ENCODE measurements at places on chromosomes 11 and 22.

DNA sequence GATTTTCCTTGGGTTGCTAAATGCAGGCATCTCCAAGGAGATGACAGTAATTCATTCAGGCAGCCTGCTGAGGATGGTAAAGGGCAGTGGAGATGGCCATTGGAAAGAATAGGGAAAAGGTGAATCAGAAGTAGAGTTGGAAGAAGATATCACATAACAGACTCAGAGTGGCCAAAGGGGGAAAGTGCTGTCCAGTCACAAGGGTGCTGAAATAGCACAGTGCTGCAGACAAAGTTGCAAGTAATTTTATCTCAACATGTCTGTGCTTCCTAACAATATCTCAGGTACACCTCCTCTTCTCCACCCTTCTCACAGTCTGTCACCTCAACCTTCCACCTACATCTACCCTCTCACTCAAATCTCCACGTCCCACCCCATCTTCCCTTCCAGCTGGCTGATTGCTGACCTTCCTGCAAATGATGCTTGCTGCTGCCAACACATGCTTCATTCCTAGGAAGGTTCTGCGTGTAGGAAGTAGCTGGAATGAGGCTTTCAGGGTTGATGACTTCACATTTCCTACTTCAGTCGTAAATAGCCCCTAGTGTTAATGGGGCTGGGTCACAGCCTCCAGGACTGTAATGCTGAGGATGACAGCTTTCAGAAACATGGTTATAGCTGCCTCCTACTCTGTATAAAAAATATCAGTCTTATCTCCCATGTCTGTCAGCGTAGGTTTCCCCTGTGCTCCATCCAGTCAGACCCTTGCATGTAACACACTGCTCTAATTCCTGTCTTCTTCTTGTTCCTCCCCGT, 123.9 kb downstream of the CTNND1 start:
- DNase-seq = no peak

- DNase-seq = no peak
These were observed 103.2 kb downstream of the C11orf65 start for GRCh38 chr11:108364159-108364558.

GRCh38 chr22:36492109-36492508, 10.7 kb upstream of the TXN2 start:
- peak; percentile 16 for DNase-seq

GRCh38 chr22:27851974-27852746, 50.6 kb upstream of the MN1 start:
- no peak for DNase-seq

DNA sequence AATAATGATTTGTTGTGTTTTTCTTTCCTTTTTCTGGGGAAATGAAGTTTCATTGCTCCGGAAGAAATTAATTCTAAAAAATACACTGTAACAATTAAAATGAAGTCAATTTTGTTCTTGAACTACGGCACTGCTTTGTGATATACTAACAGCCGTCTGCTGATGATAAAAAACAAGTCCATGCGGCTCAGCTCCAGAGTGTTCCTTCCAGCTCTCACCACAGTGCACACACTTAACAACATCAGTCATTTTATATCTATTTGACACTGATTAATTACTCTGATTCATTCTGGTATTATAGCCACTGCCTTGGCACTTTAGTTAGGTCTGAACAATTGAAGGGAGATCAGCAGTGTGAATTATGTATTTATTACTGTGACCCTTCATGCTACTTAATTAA, 97.4 kb upstream of the SLC6A5 start:
- DNase-seq = no peak

DNA sequence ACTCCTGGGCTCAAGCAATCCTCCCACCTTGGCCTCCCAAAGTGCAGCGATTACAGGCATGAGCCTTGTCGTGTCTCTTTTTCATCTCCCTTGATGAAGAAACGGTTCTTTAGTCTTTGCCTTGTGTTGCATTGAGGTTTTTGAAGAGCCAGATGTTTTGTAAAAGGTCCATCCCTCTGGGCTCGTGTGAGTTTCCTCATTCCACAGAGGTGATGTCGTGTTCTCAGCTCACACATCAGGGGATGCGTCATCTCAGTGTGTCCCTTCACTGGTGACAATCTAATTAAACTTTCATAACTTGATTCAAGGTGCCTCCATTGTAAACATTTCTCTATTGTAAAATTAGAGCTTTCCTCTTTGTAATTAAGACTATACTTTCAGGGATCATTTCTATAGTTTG, 29.7 kb upstream of the TEF start:
- no peak for DNase-seq

DNA sequence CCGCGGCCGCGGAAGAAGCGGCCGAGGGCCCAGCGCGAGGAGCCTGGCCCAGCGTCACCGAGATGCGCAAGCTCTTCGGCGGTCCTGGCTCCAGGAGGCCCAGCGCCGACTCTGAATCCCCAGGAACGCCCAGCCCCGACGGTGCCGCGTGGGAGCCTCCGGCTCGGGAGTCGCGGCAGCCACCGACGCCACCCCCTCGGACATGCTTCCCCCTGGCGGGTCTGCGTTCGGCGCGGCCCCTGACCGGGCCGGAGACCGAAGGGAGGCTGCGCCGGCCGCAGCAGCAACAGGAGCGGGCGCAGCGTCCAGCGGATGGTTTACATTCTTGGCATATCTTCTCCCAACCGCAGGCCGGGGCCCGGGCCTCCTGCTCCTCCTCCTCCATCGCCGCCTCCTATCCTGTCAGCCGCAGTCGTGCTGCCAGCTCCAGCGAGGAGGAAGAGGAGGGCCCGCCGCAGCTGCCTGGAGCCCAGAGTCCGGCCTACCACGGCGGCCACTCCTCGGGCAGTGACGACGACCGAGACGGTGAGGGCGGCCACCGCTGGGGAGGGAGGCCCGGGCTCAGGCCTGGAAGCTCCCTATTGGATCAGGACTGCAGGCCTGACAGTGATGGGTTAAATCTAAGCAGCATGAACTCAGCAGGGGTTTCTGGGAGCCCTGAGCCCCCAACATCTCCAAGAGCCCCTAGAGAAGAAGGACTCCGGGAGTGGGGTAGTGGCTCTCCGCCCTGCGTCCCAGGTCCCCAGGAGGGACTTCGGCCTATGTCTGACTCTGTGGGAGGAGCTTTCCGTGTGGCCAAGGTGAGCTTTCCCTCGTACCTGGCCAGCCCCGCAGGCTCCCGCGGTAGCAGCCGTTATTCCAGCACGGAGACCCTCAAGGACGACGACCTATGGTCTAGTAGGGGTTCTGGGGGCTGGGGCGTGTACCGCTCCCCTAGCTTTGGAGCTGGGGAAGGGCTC, 1.2 kb downstream of the ARHGEF17 start:
- no peak for DNase-seq

GRCh38 chr22:25892678-25893077, 150.7 kb downstream of the MYO18B start:
- no peak for DNase-seq

GRCh38 chr11:2928605-2929530, at the start of gene PHLDA2:
Gene PHLDA2 (minus strand): TSS chr11:2929420. CDS start chr11:2929364, 56 bp downstream.
- DNase-seq = no peak

GRCh38 chr11:123451183-123451781, 21.2 kb downstream of the GRAMD1B start:
- no peak for DNase-seq

DNA sequence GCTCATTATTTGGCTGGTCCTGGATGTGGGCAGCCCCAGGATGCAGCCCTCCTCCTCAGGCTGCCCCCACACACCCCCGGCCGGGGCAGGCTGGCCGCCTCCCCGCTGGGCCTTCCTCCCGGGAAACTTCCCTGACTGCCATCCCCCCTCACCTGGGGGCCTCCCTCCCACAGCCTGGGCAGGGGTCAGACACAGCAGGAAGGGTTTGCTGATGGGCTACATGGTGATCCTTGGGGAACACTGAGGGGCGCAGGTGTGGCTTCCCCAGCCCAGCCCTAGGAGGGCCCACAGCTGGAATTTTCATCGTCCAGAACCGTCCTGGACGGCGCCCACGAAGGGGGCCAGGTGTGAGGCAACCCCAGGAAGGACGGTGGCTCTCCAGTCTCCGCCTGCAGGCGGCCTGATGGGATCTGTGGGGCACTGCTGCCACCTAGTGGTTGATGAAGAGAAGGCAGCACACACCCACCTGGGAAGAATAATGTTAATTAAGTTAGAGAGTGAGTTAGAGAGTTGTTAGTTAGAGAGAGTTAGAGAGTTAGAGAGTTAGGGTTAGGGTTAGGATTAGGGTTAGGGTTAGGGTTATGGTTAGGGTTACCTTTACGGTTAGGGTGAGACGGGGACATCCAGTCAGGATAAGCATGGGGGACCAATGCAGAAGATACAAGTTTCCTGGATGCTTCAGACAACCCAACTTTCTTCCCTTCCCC, 75.9 kb upstream of the PRR5 start:
- peak; percentile 66 for DNase-seq

GRCh38 chr11:5339771-5340322, 3.5 kb downstream of the OR51B5 start:
- DNase-seq = no peak

- DNase-seq = peak; percentile 10
These were observed 23.5 kb downstream of the SPATA19 start for GRCh38 chr11:133821776-133822175.

GRCh38 chr22:46848197-46848596, 85.7 kb downstream of the TBC1D22A start:
- DNase-seq = no peak

DNA sequence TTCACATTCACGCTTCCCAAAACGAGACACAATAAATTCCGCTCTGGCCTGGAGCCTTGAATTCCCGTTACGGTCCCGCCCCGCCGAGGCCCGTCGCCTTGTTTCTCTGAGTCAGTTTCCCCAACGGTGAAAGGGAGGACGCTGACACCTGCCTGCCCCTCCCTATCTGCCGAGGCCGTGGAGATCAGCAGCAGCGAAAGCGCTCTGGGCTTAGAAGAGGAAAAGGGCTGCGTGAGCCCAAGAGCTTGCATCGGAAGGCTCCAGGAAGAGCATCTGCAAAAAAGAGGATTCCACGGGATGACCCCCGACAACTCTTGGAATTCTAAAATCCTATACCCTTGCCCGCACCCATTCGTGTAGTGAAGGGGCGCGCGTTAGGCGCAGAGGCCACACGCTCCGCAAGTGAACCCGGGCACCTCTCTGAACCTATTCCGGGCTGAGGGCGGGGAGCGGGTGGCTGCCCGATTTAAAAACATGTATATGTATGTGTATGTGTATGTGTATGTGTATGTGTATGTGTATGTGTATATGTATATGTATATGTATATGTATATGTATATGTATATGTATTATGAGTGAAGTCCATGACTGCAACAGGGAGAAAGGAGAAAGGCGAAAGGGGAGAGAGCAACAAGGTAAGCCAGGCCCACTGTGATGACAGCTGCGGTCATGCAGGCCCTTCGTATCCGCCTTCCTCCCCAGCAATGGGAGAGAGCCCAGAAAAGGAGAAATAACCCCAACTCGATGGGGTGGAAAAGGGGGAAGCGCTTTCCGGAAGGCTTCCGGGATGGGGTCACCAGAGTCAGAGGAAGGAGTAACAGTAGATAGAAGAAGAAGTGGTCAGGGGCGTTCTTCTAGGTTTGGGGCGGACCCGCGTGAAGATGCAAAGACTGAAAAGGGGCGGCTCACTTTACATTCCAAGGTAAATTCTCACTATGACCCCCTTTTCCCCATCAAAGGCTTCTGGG, 948 bp upstream of the MRTFA start:
- DNase-seq = no peak

GRCh38 chr11:67998150-67999045, 5.5 kb downstream of the UNC93B1 start:
- DNase-seq = no peak

GRCh38 chr22:45225732-45226502, 14.8 kb downstream of the KIAA0930 start:
- no peak for DNase-seq

- no peak for DNase-seq
These were observed 15.1 kb downstream of the APOL1 start for GRCh38 chr22:36267896-36268485.

DNA sequence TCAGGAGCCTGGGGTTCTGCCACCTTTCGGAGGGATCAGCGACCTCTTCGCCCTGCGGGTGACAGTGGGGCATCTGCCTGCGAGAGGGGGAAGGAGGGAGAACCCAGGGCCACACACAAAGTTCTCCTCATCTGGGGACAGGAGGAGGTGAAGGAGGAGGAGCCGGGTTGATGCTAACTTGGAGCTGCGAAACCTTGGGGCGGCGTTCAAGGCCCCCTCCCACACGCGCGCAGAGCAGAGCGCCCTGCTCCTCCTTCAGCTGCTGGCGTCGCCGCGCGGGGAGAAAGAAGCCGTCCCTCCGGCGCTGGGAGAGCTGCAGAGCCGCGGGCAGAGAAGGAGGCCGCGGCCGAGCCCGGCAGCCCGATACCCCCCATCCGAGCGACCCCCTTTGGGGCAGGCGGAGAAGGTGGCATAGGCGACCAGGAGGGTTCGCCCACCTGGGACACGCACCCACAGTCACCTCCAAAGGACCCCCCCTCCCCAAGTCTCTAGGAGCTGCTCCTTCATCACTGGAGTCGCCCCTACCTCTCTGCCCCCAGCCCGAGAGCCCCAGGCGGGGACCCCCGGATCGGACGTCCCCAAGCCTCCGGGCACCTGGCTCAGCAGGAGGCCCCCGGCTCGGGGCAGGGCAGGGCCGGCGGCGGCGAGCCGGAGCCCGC, at the start of gene RASD2:
Gene RASD2, plus strand, starts transcription at position 237 of the 659 bp plus-strand sequence. CDS start 5,979 bp downstream, outside the sequence.
- peak; percentile 64 for DNase-seq

DNA sequence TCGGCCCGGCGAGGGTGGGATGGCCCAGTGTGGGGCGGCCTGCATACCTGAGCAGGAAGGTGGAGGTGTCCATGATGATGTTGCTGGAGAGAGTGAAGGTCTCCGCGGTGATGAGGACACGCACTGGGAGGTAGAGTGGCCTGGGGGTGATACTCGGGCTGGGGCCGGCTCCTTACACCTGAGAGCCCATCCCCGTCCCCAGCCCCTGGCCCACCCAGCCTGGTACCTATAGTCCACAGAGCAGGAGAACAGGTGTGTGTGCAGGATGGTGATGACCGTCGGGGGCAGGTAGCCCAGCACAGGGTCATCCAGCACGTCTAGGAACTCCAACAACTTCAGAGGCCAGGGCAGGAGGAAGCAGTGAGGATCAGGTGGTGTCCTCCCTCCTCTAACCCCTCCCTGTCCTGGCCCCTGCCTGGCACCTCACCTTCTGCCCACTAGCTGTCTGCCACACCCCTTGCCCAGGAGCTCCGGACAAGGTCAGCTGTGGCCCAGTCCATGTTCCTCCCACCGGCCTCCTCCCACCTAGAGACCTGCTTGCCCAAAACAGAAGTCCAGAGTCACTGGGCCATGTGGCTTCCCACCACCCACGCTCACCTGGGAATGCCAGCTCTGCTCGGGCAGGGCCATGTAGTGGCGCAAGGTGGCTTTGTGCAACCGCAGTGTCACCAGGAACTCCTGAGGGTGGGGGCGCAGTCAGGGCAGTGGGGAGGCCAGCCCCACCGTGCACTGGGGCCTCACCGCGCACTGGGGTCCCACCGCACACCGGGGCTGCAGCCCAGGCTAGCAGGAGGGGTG, 11.3 kb downstream of the ATG2A start:
- no peak for DNase-seq

DNA sequence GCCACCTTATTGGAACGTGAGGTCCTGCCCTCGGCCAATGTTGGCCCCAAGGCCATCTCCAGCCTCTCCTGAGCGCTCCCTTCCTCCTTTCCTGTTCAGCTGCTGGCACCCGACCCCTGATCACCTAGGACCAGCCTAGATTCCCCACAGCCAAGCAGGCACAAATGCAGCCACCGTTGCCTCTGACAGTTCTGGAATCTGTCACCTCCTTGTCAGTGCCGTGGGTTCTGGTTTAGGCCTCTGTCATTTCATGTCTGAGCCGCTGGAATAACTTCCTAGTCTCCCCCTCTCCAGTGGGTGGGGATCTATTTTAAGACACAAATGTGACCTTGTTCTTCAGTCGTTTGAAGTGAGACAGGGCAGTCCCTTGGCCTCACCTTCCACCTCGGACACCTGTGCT, 29.7 kb downstream of the FADS3 start:
- no peak for DNase-seq

All from NCI-H2171 treated with DMSO at 0.1 percent for 48 hours (cell line).